IMR-90 (cell line): ENCODE measurements at places on chromosomes 2 and 18. TPM values are rescaled to one million over a fixed set of nuclear protein-coding genes. Genes with fewer than 3 reads are reported as not detected.

Gene GALNT14
- total RNA-seq, result 0.18 TPM in 1 of 2 replicates, not detected in the other

Gene COLEC11
- total RNA-seq, result under 0.01 and 0.28 TPM in 2 replicates

GRCh38 chr18:67467188-67467587 is 49.3 kb downstream of the DSEL start:
- no peaks in the 10 kb centered on the region for H3K36me3 ChIP-seq
- H3K27ac ChIP-seq, result no peak overlapping the region

- peak; percentile 19 for DNase-seq
- peaks cover 21% of the 10 kb centered on the region for H3K4me1 ChIP-seq
- H3K27ac ChIP-seq, result peak overlapping the region; percentile 34; the same call in 1 of the 2 replicates
- peaks cover 9% of the 10 kb centered on the region for H3K36me3 ChIP-seq
Measured at GRCh38 chr2:113896791-113897190, 6.9 kb downstream of the ACTR3 start.

- H3K36me3 ChIP-seq, result no peaks in the 10 kb centered on the region
- H3K27me3 ChIP-seq, result peaks cover 98% of the 10 kb centered on the region
- no peak overlapping the region for H3K27ac ChIP-seq
Measured at GRCh38 chr2:44945676-44946371, 4.3 kb downstream of the SIX3 start.

Gene SERPINB11
- 0.18 TPM in 1 of 2 replicates, not detected in the other for total RNA-seq

DNA sequence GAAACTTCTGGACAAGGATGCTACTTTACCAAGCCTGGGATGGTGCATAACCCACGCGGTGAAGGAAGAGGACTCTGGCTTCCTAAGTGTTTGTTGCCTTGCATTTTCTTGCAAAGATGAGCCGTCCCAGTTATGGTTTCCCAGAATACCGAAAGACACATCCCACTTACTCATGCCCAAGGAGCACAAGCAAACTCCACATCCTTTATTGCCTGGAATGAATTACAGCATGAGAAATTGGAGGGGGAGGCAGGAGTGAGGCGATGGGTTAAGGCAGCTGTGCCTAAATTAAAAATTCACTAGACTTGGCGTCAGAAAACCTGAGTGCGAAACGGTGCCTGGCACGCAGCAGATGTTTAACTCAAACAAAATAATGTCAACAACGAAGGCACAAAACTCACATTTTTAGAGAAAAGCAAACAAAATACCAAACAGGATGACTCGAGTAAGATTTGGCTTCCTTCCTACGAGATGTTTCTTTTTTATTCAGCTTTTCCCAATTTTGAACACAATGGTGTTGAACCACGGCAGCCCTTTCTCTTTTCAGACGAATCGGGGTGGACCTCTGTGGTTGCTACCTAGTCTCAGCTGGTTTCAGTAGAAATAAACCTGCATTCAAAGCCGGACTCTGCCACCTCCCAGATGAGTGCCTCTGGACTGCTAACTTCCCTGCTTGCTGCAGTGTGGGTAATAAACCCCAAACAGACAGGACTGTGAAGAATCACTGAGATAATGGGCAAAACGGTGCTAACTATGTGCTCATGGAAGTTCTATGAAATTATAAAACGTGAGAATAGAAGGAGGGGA is 100.3 kb upstream of the NCK2 start:
- no peak overlapping the region for H3K4me3 ChIP-seq
- no peaks in the 10 kb centered on the region for H3K36me3 ChIP-seq
- H3K27ac ChIP-seq, result peak overlapping the region; percentile 22; the same call in 1 of the 2 replicates
- DNase-seq, result no peak
- no peaks in the 10 kb centered on the region for H3K4me1 ChIP-seq

DNA sequence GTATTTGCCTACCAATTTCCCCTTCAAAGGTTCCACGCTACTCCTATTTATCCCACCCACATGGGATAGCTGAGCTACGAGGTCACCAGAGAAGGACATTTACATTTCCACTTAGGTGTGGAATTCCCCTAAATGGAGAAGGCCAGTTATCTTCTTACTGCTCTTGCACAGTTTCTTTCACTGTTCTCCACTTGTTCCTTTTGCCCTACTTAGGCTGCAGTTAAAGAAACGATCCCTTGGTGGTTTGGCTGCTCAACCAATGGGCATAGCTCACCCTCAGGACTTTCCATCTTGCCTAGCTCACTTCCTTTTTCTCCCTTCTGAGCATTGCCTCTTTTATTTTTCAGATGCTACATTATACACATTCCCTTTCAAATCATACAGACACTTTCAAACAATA is 11.2 kb upstream of the NABP1 start:
- H3K36me3 ChIP-seq, result no peaks in the 10 kb centered on the region
- peak; percentile 85 for DNase-seq
- peaks cover 2% of the 10 kb centered on the region; the same call in 1 of the 2 replicates for H3K4me1 ChIP-seq
- no peak overlapping the region for H3K4me3 ChIP-seq
- H3K27ac ChIP-seq, result no peak overlapping the region
- no peaks in the 10 kb centered on the region for H3K27me3 ChIP-seq

GRCh38 chr2:167965907-167966761 is 281.3 kb downstream of the STK39 start:
- H3K36me3 ChIP-seq, result peaks cover 2% of the 10 kb centered on the region; the same call in 1 of the 2 replicates
- peaks cover 16% of the 10 kb centered on the region for H3K4me1 ChIP-seq
- no peak for DNase-seq
- H3K27me3 ChIP-seq, result no peaks in the 10 kb centered on the region
- peak overlapping the region; percentile 56; the same call in 1 of the 2 replicates for H3K27ac ChIP-seq

DNA sequence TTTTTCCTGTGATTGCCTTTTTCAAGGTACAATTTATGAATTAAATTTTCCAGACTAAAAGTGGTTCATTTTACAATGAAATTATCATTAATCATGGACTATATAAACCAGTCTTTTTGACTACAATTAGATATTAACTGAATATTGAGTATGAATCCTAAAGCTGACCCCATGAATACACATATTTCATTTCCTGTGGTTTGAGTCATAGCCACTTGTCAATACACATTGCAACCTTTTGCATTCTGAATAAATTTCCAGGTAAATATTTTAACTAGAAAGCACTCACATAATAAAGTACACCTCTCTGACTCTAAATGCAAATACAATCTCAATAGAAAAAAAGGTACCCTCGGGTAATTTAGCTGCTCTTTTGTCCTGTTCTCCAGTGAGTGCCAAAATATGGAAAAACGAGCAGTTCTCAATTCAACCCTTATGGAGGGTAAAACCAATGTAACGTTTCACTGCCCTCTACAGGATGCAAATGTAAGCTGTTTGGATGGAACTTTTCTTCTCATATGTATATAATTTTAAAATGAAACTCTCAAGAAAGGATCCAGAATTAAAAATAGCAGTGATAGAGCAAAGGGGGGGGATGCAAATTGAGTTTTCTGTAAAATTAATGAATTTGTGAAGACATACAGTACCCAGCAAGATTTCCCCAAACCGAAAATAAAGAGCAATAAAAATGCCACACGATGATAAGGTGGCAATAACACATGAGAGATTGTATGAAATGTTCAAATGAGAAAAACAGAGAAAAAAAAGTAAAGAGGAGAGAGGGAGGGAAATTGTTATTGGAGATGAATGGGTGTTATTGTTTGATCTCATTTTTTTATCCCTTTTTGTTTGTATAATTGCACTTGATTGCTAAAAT is 1795.7 kb upstream of the PIK3C3 start:
- no peaks in the 10 kb centered on the region for H3K4me1 ChIP-seq
- H3K27me3 ChIP-seq, result no peaks in the 10 kb centered on the region
- H3K27ac ChIP-seq, result no peak overlapping the region

Gene IL36G
- total RNA-seq, result not detected in 2 replicates

GRCh38 chr18:36075862-36076587 is 8.7 kb upstream of the RPRD1A start:
- H3K4me3 ChIP-seq, result no peak overlapping the region
- H3K27me3 ChIP-seq, result no peaks in the 10 kb centered on the region
- H3K36me3 ChIP-seq, result no peaks in the 10 kb centered on the region
- DNase-seq, result peak; percentile 89

- no peaks in the 10 kb centered on the region for H3K27me3 ChIP-seq
- peaks cover 17% of the 10 kb centered on the region for H3K4me1 ChIP-seq
- no peak overlapping the region for H3K4me3 ChIP-seq
- H3K27ac ChIP-seq, result peak overlapping the region; percentile 24
- DNase-seq, result peak; percentile 88
- no peaks in the 10 kb centered on the region for H3K36me3 ChIP-seq
Measured at GRCh38 chr2:65377556-65378192, 54.7 kb downstream of the SPRED2 start.

Gene SOWAHC
- total RNA-seq, result 4.8 and 8.9 TPM in 2 replicates
